H9 (cell line): ENCODE measurements at places on chromosomes 2 and 18.

GRCh38 chr2:73272270-73272669, 12.0 kb downstream of the FBXO41 start:
- H3K4me3 ChIP-seq, result no peak overlapping the region
- no peak overlapping the region for H3K27ac ChIP-seq
- DNase-seq, result no peak
- no peaks in the 10 kb centered on the region; the same call in 1 of the 3 replicates for H3K36me3 ChIP-seq
- H3K27me3 ChIP-seq, result no peaks in the 10 kb centered on the region; the same call in 1 of the 2 replicates

- peaks cover 4% of the 10 kb centered on the region; the same call in 1 of the 2 replicates for H3K4me1 ChIP-seq
- H3K27me3 ChIP-seq, result no peaks in the 10 kb centered on the region; the same call in 1 of the 2 replicates
- H3K36me3 ChIP-seq, result no peaks in the 10 kb centered on the region
- no peak overlapping the region for H3K4me3 ChIP-seq
- no peak for DNase-seq
These were observed 14.6 kb downstream of the ZEB2 start for GRCh38 chr2:144505245-144505831.

DNA sequence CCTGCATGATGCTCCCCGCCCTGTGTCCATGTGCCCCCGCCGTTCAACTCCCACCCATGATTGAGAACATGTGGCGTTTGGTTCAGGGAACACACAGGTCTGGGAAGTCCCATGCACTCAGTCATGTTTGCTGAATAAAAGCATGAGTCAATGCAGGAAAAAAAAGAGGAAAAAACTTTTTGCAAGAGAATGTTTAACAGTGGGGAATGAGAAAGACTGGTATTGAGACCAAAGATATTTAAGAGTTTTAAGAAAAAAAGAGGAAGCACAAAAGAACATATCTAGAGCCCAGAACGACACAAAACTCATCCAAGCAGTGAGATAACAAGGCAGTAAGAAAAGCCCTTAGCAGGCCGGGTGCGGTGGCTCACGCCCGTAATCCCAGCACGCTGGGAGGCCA, 279.2 kb upstream of the THSD7B start:
- no peak for DNase-seq
- H3K4me1 ChIP-seq, result no peaks in the 10 kb centered on the region
- no peak overlapping the region for H3K4me3 ChIP-seq
- H3K27ac ChIP-seq, result no peak overlapping the region

DNA sequence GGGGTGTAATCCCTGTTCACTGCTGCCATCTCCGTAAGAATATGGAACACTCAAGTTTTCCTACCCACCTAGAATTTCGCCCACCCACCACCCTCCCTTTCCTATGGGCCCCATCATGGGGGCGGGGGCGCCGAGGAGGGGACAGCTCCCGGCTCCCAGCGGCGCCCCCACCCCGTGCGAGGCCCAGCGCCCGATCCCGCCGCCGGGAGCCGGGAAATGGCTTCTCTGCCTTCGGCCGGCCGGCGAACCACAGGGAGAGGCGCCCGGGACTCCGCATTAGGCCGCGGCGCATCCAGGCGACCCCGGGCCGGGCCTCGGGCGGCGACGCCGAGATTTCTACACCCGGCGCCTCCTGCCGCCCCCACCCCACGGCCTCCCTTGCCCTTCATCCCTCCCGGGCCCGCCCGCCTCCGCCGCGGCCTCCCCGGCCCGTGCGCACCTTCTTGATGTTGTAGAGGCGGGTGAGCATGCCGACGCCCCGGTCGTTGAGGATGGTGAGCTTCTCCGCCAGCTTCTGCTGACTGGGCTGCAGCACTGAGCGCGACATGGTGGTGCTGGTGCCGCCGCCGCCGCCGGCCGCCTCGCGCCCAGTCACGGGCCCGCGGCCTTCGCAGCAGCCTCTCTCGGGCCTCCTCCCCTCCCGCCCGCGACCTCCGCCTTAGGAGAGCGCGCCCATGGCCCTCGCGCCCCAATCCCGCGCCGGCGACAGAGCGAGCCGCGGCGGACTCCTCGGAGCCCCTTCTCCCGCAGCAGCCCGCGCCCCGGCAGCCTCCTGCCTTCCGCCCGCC, 510 bp downstream of the NCKAP1 start:
- H3K4me1 ChIP-seq, result no peaks in the 10 kb centered on the region; the same call in 1 of the 2 replicates
- H3K27me3 ChIP-seq, result no peaks in the 10 kb centered on the region
- no peak for DNase-seq
- no peaks in the 10 kb centered on the region; the same call in 1 of the 3 replicates for H3K36me3 ChIP-seq
- peak overlapping the region; percentile 95 for H3K4me3 ChIP-seq
- no peak overlapping the region for H3K27ac ChIP-seq

GRCh38 chr2:102264952-102265351, 46.4 kb upstream of the IL1RL1 start:
- DNase-seq, result no peak
- no peaks in the 10 kb centered on the region for H3K36me3 ChIP-seq
- no peak overlapping the region for H3K27ac ChIP-seq
- H3K4me3 ChIP-seq, result no peak overlapping the region
